ENCODE measurements at places on chromosomes 4 and X.

DNA sequence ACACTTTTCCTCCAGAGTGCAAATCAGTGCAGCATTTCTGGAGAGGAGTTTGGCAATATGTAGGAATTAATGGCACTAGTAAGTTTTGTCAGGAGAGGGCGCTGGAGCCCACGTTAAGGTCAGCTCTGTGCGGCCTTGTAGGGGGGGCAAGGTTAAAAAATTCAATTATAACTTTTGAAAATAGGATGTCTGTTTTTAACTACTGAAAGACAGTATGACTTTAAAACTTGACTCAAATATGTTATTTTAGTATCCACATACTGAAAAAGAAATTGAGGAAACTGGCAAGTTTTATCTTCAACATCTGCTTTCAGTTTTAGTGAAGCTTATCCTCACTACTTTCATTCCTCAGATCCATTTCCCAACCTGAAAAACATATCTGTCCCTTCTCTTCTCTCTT, 30.9 kb upstream of the HSD17B13 start:
- no peak for DNase-seq

- DNase-seq, result no peak
These were observed 170.2 kb downstream of the ADGRA3 start for GRCh38 chr4:22345678-22346077.

- DNase-seq, result no peak
These were observed at the start of gene APLN for GRCh38 chrX:129654652-129655546. Gene APLN (minus strand): TSS chrX:129654956. CDS start chrX:129654630, 326 bp downstream.

- DNase-seq, result no peak
These were observed 849.3 kb upstream of the PCDH10 start for GRCh38 chr4:132299841-132300240.

DNA sequence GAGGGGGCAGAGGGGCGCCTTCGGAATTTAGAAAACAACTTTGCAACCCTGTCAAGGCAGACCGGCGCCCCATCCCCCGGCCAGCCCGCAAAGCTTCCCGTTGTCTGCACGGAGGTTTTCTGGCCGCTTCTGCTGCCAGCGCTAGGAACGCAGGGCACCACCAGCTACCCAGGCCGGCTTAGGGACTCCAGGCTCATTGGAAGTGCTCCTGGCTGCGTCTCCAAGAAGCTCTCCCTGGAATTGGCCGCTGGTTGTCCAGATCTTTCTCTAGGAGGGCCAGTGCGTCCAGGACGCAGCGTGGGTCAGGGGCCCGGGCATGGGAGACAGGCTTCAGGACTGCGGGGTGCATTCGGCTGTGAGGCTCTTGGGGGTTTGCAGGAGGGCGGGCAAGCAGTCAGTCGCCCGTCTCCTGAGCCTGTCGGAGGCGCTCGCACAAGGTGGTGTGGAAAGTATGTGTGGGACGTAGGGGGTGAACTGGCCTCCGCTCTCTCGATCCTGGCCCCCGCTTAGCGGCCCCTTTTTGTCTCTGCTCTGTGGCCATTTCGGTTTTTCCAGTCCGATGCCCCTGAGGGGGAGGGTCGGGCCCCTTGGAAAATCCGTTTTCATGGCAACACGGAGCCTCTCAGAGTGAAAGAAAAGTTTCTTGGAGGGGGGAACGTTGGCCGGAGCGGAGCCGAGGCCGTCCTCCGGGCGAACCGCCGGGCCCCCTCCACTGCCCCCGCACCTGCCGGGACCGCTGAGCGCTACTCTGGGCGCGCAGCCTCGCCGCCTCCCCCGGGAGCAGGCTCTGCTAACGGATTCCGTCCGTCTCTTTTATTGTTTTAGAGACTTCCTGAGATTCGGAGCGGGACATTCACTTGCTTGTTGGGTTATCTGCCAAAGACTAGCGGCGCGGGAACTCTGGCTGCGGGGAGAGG, 810 bp upstream of the SOX3 start:
- DNase-seq, result no peak

GRCh38 chrX:155767051-155767875, 113.9 kb upstream of the VAMP7 start:
- DNase-seq, result peak; percentile 92

- no peak for DNase-seq
These were observed 343.6 kb upstream of the TACR3 start for GRCh38 chr4:104063341-104063740.

GRCh38 chrX:123859409-123859845, 426 bp upstream of the XIAP start:
- no peak for DNase-seq

DNA sequence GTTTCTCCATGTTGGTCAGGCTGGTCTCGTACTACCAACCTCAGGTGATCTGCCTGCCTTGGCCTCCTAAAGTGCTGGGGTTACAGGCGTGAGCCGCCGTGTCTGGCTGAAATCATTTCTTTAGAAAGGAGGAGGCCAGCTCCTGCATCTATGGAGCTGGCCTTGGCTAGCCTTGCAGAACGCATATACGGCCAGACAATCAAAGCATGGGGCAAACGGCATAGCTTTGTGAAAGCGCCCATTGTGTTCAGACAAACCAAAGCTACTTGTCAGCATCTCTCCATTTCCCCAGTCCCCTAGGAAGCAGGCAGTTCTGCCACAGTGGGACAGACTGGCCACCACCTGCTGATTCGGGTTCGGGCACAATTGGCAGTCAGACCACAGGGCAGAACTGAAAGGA, 48.9 kb upstream of the IQSEC2 start:
- no peak for DNase-seq

- no peak for DNase-seq
These were observed 21.6 kb downstream of the PCDH18 start for GRCh38 chr4:137510557-137511265.

All from T47D (cell line).